CD4-positive, alpha-beta T cell treated with Interleukin-6 for 4 hours (primary cell): ENCODE measurements at places on chromosomes 3 and 15.
A peak's percentile ranks its signal among the peaks of the same experiment; 100 is the strongest.

DNA sequence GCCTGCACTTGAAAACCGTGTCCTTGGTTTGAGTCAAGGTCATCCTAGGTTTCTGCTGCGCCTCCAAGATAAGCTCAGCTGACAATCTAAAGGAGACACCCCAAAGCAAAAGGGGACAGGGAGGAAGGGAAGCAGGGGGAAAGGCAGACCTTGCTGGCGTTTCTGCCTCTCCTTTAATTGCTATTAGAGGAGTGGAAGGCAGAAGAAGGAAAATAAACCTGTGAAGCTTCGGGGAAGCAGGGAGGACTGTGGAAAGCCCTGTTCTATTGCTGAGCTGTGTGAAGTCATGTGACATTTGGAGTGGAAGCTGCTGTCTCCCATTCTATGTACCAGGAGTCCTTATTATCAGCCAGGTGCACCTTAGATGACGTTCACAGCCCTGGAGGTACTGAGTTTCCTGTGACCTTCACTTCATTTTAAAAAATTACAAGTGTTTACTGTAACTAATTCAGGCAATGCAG, 21.5 kb upstream of the CHD2 start:
- DNase-seq, result no peak

GRCh38 chr15:57100136-57100539, 181.7 kb downstream of the TCF12 start:
- no peak for DNase-seq

- DNase-seq, result no peak
These were observed 76.2 kb downstream of the CCK start for GRCh38 chr3:42189736-42190135.

DNA sequence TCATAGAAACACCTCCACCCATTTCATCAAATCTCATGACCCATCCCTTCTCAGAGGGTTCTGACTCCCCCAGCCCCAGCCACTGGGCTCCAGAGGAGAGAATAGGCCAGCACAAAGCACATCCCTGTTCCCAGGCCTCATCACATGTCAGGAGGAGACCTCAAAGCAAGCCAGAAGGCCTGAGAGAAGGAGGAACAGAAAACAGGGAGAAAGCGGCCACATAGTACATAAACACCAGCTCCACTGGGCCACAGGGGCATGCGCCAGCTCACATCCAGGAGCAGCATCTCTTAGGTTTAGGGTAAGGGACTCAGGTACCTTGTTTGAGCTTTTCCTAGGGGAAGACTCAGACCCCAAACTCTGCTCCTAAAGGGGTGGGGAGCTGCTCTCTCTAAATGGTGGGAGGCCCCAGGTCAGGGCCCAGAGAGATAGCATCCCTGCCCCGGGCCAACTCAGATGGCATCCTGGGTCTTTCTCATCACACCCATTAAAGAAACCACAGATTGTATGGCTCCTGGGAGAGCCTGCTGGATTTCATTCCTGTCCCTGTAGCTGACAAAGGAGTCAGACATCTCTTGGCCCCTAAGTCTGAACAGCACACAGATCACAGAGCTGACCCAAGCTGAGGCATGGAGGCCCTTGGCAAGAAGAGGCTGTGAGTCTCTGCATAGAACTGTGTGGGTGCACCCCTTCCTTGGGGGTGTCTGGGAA, 2.5 kb downstream of the SHF start:
- DNase-seq, result no peak

- DNase-seq, result no peak
These were observed 23.4 kb upstream of the AQP9 start for GRCh38 chr15:58114812-58115211.

- no peak for DNase-seq
These were observed 49.5 kb downstream of the FBN1 start for GRCh38 chr15:48595981-48596380.

- no peak for DNase-seq
These were observed 74.1 kb downstream of the CMSS1 start for GRCh38 chr3:99891610-99892285.

- peak; percentile 49 for DNase-seq
These were observed 1.2 kb downstream of the GNAI2 start for GRCh38 chr3:50237133-50237651.

- DNase-seq, result no peak
These were observed 1.7 kb downstream of the PLA2G4D start for GRCh38 chr15:42092398-42093318.

GRCh38 chr3:46076606-46077005, 49.3 kb upstream of the XCR1 start:
- no peak for DNase-seq

DNA sequence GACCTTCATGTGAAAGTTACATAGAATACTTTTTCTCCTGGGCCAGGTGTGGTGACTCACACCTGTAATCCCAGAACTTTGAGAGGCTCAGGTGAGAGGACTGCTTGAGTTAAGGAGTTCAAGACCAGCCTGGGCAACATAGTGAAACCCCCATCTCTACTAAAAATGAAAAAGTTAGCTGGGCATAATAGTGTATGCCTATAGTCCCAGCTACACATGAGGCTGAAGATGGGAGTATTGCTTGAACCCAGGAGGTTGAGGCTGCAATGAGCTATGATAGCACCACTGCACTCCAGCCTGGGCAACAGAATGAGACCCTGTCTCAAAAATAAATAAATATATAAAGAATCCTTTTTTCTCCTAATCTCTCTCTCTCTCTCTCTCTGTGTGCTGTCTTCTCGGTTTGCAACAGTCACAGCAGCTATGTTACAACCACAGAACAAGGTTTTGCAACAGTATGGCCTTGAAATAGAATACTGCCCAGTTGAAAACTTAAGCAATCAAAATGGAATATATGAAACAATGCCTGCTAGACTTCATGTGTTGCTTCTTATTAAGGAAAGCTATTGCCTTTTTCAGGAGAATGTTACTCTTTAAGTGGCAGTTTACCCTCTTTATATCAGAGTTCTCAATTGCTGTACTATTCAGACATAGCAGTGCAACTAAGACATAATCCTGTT, 12.3 kb upstream of the DENND4A start:
- DNase-seq, result no peak

- DNase-seq, result no peak
These were observed 551.7 kb downstream of the NR2F2 start for GRCh38 chr15:96882121-96882772.

DNA sequence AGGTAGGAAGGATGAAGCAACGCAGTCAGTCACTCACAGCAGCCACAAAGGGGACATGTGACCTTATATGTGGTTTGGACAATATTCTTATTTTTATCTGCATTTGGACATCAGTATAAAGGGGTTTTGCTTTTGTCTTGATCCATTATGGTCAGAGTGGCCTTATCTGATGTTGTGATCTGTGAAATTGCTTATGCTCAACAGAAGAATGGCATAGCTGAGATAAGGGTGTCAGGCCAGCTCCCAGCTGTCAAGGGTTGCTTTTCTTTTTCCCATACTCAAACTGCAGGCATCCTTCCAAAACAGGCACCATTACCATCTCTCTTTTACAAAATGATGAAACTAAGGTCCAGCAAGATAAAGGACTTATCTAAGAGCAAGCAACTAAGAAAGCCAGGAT, 28.1 kb downstream of the DCLK3 start:
- no peak for DNase-seq

- no peak for DNase-seq
These were observed 41.0 kb downstream of the MCTP2 start for GRCh38 chr15:94272251-94272898.

- no peak for DNase-seq
These were observed 12.1 kb upstream of the TFG start for GRCh38 chr3:100697172-100697571.

GRCh38 chr15:51161491-51162220, 67.0 kb upstream of the TNFAIP8L3 start:
- DNase-seq, result no peak

GRCh38 chr3:67017211-67017610, 19.1 kb downstream of the KBTBD8 start:
- no peak for DNase-seq

- DNase-seq, result no peak
These were observed 224.8 kb upstream of the IL12A start for GRCh38 chr3:159763602-159764489.

GRCh38 chr15:62059108-62059815, 985 bp downstream of the VPS13C start:
- DNase-seq, result no peak

DNA sequence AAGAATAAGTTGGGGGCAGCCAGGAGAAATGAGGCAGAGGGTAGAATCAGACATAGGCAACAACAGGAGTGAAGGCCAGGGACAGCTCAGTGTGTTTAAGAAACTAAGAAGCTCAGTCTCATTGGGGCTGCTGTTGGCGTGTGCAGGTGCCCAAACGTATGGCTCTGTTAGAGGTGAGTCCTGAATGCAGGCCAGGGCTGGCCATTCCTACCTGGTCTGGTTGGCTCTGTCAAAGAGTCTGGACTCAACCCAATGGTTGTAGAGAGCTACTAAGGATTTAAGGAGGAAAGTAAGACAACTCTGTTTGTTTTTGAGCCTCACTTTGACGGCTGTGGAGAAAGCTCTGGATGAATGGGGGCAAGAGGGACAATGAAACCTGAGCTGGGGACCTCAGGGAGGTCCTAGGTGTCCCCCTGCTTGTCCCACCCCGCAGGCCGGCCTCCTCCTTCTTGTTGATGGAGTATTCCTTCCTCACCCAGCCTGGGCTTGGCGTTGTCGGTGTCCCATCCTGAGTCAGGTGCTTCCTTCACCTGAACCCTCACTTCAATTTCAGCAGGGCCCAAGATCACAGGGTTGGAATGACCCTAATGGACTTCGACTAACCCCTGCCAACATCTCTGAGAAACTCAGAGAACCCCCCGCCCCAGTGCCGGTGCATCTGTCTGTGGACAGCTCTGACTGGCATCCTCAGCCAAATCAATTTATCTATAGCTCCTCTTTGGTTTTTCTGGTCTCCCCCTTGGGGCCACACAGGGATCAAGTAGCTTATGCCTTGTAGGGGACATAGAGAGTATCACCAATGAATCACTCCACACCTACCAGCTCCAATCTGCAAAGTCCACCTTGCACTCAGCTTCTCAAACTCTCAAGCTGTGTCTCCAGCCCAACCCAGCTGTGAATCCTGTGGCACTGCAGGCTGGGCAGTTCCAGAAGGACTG, 8.3 kb downstream of the ITGA11 start:
- DNase-seq, result no peak

GRCh38 chr15:44317423-44318058, 29.0 kb downstream of the GOLM2 start:
- DNase-seq, result no peak

GRCh38 chr15:64110950-64111678, 15.3 kb downstream of the SNX1 start:
- no peak for DNase-seq

GRCh38 chr15:61079529-61079928, 149.6 kb downstream of the RORA start:
- no peak for DNase-seq

- no peak for DNase-seq
These were observed 139.5 kb downstream of the TJP1 start for GRCh38 chr15:29682781-29683180.

DNA sequence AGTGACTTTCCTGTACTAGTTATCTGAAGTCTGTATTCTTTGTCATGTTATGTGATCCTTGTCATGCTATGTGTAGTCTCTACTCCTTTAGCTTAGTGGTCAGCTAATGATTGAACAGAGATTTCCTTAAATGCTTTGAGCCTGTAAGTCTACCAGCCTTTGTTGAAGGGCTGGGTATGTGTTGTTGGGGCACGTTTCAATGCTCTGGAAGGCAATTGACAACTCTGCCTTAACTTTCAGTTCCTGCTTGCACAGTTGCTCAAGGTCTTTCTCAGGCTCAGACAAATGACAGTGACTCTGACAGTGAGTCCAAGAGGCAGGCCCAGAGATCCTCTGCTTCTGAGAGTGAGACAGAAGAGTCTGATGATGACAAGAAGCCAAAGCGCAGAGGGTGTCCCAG, 89.3 kb downstream of the CHD2 start:
- no peak for DNase-seq
